ENCODE measurements at places on chromosomes 3 and 15.

DNA sequence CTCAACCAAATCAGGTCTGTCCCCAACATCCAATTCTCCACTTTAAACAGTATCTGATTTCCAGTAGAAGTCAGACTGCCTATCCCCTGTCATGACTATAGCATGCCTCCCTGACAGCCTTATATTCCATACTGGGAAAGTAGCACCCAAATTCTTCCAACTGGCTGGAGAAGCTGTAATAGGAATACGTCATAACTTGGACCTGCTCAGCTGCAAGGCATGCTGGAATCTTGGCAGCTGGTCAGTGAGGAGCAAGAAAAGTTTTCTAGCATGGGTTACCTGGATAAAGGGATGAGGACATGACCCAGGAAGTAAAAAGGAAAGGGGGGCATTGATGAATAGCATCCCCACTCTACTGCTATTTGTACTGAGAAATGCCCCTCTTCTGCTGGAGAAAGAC lies 8.9 kb downstream of the SEMA5B start:
- no peak for DNase-seq

GRCh38 chr3:37862219-37862902 lies 681 bp downstream of the CTDSPL start:
- DNase-seq = peak; percentile 23

DNA sequence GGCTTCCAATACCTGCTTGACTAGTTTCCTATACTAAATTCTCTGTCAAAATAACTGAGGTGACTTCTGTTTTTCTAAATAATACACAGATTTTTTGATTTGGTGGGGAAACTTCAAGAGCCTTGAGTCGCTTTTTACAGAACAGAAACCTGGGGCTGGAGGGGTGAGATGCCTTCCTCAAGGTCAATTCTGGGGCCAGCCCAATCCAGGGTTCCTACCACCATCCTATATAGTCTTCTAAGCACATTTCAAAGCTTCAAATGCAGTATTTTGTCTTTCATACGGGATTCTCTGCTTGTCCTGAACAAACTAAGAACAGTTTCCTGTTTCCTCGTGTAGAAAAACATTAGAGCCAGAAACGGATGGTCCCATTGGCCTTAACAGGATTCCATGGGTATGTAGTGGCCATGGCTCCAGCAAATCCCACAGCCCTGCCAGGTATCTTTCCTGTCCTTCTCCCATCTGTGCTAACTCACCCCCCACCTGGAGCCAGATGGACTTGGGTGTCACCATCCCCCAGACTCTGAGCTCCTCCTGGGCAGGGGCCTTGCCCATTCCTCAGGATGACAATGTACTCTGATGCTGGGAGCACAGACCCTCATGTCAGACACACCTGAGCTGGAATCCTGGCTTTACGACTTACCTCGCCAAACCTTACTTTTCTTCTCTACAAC lies 146.9 kb downstream of the KLF13 start:
- DNase-seq = no peak

DNA sequence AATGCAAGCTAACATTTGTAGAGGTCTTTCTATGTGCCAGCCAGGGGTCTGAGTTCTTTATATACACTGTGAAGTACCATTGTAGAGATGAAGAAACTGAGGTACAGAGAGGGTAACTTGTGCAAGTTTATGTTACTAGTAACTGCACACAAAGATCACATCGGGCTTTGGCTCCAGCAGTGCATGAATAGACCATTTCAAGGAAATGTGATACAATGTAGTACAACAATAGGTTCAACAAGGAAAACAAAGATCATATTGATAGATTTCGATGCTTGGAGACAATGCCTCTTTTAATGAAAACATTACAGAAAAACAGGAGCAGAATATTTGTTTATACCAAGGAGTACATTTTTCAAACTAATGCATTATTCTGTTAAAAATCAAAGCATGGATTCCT lies 115.3 kb downstream of the POLR2M start:
- DNase-seq = no peak

- no peak for DNase-seq
These were observed 152.3 kb downstream of the SV2B start for GRCh38 chr15:91252322-91252721.

DNA sequence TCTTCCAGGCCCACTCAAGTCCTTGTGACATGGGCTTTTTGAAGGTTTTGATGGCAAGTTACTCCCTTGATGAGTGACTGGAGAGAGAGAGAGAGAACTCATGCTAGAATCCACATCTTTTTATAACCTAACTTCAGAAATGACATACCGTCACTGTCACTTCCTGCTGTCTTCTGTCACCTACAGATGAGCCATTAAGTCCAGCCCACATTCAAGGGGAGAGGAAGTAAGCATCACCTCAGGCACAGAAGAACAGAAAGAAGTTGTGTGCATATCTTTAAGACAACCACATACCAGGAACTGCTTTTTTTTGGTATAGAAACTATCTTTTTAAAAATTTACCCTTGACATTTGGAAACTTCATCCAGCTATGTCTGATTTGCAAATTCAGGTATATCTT lies 16.6 kb upstream of the TXNRD3 start:
- no peak for DNase-seq

DNA sequence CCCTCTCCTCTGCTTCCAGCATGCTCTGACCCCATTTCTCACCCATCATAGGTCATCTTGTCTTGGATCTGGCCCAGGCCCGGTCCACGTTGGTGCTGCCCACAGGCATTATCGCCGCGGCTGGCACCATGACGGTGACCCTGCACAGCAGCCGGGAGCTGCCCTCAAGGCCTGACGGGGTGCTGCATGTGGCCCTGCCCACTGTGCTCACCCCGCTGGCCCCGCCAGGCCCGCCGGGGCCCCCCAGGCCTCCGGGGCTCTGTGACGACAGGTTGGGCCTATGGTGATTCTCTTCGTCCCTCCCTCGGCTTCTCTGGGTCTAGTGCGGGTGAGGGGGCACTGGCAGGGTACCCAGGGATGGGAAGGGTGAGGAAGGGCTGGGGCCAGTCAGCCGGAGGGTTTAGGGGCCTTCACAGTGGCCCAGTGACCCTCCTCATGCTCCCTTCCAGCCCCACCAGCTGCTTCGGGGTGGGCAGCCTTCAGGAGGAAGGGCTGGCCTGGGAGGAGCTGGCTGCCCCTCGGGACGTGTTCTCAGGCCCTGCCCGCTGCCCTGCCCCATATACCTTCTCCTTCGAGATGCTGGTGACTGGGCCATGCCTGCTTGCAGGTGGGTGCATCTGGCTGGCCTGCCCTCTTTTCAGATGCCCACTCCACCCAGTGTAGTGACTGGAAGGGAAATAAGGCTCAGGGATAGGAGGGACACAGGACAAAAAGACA lies 3.9 kb downstream of the VWA5B2 start:
- DNase-seq = no peak

GRCh38 chr3:29430558-29430971 lies 149.7 kb downstream of the RBMS3 start:
- DNase-seq = no peak

DNA sequence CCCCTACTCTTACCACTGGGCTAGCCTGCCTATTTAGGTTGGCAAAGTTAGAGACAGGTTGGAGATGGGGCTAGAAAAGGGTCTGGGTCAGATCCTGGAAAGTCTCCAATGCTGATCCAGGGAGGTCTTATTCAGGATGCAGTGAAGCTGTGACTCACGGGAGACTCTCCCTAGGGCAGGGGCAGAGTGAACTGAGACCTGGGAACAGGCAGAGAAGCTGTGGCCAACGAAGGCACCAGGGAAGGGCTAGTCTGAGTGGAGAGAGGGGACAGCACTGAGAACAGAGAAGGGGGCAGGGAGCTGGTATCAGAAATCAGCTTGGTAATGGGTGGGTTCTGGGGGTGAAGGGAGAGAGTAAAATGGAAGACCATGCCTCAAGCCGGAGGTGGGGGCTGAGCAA lies 2.2 kb downstream of the LTF start:
- DNase-seq = no peak

GRCh38 chr15:79310612-79310984 lies 314 bp upstream of the TMED3 start:
- DNase-seq = no peak

GRCh38 chr3:70038693-70039092 lies 39.2 kb downstream of the SAMMSON start:
- no peak for DNase-seq

DNA sequence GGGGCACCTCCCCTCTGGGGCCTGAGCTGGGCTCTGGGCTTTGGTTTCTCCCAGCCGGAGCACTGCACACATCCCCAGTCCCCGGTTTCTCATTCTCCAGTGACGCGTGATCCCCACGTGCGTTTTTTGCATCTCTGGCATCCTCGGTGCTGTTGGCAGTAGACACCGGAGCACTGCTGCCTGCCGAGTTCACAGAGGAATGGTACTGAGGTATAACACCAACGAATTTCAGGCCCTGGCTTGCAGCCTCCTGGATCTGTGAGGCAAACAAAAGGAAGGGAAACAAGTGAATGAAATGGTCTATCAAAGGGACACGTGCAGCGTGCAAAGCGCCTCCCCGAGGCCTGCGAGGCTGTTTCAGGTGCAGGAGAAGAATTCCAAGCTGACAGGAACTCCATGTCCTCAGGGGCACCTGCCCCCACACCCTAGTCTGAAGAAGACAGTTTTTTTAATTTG lies 112.9 kb downstream of the OXNAD1 start:
- no peak for DNase-seq

- no peak for DNase-seq
These were observed 77.7 kb downstream of the CEMIP start for GRCh38 chr15:80856809-80857377.

- no peak for DNase-seq
These were observed 31.3 kb upstream of the ST3GAL6 start for GRCh38 chr3:98731720-98732285.
